Gastroesophageal sphincter (tissue), 4 donors: ENCODE measurements at places on chromosomes 4 and X. TPM values are rescaled to one million over a fixed set of nuclear protein-coding genes. Genes with fewer than 3 reads are reported as not detected.

- ATAC-seq = no peak
Measured at GRCh38 chrX:29640106-29640505, 575.3 kb upstream of the MAGEB2 start.

DNA sequence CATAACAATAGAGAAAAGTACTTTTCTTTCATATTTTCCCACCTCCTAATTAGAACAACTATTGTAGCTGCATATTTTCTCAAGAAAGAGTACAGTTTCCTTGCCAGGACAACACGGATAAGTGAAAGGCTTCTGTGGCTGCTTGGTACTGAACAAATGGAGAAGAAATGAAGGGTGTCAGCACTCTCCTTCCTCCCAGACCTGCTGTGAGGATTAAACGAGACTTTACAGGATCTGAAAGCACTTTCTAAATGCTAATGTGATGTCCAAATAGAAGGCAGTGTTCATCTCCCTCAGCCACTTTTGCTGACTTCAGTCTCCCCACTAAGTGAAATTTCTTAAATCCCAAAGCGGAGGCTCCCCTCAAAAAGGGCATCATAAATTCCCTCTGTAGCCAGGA lies 13.9 kb downstream of the NIPAL1 start:
- no peak for ATAC-seq

GRCh38 chr4:155007660-155008176 lies 200.7 kb upstream of the NPY2R start:
- no peak for ATAC-seq

DNA sequence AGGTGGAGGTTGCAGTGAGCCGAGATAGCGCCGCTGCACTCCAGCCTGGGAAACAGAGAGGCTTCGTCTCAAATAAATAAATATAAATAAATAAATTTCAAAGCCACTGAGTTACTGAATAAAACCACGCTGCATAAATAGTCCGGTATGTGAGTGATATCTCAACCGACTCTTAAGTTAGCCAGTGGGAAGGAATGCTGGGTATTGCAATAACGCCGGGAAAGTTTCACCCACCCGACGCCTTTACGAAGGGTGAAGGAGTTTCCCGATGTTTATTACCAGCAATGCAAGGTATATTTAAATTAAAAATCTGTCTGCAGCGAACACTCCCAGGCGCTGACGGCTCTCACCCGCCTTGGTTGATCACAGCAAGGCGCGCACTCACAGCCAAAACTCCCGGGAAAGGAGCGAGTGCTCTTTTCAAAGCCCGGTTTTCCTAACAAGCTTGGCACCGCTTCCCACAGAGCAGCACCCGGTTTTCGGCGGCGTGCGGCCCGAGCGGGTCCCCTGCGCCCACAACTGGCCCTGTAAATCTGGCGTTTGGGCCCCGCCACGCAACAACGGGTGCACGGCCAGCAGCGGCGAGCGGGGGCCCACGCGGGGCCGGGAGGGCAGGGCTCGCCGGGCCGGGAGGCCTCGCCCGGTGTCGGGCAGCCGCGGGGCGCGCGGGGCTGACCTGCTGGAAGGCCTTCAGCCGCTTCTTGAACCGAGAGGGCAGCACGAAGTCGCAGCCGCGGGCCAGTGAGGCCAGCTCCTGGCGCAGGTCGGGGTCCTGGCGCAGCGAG lies 13.7 kb downstream of the PPP2R3B start:
- ATAC-seq = no peak

- ATAC-seq = no peak
Measured at GRCh38 chr4:41377196-41377595, 120.5 kb downstream of the UCHL1 start.

MTTP gene
- 3.5 TPM for total RNA-seq

DNA sequence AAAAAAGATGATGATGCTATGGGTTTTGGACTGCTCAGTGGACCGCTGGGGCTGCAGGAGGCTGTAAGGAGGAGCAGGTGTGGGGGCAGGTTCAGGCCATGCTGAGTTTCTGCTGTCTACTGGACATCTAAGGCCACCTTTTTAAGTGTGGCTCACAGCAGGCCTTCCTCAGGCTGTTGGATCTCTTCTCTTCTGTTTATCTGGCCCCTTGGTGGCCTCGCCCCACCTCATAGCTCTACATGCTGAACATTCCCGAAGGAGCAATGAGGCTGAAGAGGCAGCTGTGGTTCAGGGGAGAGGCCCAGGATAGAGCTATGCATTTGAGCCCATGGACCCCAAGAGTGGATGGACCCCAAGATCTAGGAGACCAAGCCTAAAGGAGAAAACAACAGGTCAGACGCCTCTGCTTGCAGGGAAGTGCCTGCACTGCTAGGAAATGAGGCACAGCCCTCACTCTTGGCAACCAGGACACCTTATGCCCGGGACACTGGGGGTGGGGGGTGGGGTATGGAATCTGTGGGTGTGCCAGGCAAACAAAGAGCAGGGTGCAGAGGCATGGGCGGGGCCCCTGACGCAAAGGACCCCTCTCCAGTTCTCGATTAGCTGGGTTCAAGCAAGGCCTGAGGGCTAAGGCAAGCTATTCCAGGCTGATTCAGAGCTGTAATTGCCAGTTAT lies 168.9 kb downstream of the BCOR start:
- no peak for ATAC-seq

DNA sequence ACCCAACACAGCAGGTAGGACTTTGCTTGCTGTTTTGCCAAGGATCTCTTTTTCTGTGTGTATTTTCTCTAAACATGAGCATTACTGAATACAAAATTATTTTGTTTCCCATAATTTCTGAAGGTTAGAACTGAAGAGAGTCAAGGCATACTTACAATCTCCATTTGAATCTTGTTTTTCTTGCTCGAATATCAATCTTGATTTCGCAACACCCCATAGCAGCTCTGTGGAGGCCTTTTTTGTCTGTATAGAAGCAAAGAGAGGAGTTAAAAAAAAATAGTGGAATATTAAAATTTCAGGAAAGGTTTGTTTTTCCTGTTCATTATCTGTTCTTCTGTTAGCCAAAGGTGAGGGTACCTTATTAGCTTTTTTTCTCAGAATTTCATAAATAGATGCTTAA lies 92.9 kb downstream of the TNIP2 start:
- no peak for ATAC-seq

- ATAC-seq = no peak
Measured at GRCh38 chrX:21982311-21982710, 41.8 kb downstream of the SMS start.

- no peak for ATAC-seq
Measured at GRCh38 chrX:122579526-122579925, 604.6 kb upstream of the GRIA3 start.

DNA sequence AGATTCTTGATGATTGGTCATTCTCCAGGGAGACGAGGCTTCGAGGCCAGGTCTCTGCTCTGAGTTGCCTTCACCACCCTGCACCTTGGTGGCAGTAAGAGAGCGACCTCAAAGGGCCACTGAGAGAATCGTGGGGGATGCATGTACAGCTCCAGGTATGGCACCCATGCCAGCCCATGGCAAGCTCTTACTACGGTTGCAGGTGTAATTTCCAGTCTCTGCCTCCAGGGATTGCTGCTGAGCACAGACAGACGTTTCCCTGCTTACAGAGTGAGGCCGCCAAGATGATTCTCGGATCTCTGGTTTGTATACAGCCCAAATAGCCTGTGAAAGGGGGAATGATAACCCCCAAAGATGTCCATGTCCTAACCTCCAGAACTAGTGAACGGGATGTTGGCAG lies 16.3 kb upstream of the DRD5 start:
- ATAC-seq = no peak

DNA sequence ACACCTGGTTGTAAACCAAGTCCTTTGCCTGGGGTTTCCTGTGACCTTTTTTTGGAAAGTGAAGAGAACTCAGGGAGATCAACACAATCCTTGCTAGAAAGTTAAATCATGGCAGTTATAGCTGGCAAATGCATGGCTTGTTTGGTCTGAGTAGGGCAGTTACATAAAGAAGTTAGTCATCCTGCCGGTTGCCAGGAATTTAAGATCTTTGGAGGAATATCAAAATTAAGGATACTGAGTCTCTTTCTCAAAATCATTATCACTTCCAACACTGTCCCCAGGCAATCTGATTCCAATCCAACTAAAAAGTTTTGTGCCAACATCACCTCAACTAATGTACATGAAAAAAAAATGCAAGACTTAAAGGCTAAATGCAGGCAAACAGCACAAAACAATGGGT lies 40.3 kb downstream of the C4orf54 start:
- ATAC-seq = no peak

GRCh38 chr4:54719378-54719777 lies 61.6 kb downstream of the KIT start:
- ATAC-seq = no peak

ARX gene
- not detected for total RNA-seq
